Stimulated activated CD8-positive, alpha-beta memory T cell treated with anti-CD3 and anti-CD28 coated beads, Interleukin-15, amount 100 ng/mL, for 24 hours (primary cell): ENCODE measurements at places on chromosomes 5 and 9.

GRCh38 chr5:83145241-83145640, 67.9 kb downstream of the XRCC4 start:
- no peak for DNase-seq

GRCh38 chr5:16666883-16667398, 50.1 kb upstream of the RETREG1 start:
- no peak for DNase-seq

DNA sequence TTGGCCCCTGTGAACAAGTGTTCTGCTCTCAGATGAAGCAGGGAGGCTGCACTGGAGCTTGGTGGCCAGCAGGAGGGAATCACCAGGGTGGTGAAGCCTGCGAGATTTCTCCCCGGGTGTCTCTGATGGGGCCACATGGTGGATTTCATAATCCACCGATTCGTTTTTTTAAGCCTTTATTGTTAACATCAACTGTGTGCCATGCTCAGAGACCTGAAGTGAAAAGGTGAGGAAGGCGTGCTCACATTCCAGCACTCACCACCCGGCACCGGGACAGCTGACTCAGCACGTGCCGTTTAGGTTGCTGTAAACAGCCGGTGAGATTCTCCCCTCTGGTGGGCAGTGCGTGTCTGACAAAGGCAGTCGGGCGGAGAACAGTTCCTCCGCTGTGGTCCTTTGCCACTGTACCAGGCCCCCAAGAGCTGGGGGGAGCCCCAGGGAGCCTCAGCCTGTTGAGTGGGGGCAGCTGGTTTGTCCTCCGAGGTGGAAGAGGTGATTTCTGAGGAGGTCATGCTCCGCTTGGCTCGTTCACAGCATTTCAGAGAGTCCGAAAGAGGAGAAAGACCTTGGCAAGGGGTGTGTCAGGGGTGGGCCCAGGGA, 12.7 kb upstream of the AHRR start:
- DNase-seq: no peak

DNA sequence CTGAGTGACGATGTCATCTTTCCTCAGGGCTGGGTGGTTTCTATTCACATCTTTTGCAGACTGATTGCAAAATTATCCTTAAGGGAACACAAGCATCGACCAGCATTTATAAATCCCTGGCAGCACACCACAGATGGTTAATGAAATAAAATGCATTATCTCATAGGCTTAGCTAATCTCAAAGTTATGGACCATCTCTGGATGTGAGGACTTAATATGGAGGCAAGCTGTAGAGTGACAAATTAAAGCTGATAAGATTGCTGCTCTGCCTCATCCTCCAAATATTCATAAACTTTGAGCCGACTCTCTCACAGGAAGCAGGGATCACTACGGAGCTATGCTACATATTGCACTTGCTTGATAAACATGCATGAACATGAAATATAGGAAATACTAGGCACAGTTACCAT, 663.2 kb upstream of the RGMB start:
- DNase-seq: no peak

- no peak for DNase-seq
Observed at GRCh38 chr5:63648376-63648775, 313.9 kb downstream of the HTR1A start.

DNA sequence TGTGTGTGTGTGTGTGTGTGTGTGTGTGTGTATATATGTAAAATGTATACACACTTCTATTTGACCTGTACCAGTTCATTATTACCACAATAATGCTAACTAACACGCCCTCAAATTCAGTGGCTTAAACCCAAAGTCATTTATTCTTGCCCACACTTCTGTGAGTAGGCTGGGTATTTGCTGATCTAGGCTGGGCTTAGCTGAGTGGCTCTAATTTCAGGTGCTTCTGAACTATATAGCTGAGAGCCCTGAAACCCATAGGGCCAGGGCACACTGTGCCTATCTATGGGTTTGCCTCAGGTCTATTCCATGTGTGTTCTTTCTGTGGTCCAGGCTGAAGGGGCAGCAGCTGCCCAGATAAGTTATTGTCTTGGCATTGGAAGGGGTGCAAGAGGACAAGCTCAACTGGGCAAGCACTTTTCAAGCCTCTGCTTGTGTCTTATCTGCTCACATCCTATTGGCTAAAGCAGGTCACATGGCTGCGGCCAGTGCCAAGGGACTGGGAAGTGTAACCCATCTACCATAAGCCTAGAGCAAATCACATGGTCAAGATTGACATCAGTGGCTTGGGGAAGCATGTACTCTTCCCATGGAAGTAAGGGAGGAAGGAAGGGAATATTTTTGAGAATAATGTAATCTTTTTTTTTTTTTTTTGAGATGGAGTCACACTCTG, 139.9 kb downstream of the PALM2AKAP2 start:
- no peak for DNase-seq

DNA sequence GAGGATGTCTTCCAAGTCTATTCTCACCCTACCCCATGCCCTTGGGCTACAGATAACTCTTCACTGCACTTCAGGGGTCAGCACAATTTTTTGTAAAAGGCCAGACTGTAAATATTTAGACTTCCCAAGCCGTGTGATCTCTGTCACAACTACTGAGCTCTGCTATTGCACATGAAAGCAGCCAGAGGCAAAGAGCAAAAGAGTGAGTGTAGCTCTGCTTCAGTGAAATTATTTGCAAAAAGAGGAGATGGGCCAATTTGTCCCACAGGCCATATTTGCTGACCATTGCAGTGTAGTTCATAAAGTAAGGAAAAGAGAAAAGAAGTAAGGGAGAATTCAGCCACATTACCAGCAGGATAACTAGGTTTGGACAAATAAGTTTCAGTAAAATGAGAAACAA, 7.0 kb upstream of the MOCS2 start:
- DNase-seq: no peak

DNA sequence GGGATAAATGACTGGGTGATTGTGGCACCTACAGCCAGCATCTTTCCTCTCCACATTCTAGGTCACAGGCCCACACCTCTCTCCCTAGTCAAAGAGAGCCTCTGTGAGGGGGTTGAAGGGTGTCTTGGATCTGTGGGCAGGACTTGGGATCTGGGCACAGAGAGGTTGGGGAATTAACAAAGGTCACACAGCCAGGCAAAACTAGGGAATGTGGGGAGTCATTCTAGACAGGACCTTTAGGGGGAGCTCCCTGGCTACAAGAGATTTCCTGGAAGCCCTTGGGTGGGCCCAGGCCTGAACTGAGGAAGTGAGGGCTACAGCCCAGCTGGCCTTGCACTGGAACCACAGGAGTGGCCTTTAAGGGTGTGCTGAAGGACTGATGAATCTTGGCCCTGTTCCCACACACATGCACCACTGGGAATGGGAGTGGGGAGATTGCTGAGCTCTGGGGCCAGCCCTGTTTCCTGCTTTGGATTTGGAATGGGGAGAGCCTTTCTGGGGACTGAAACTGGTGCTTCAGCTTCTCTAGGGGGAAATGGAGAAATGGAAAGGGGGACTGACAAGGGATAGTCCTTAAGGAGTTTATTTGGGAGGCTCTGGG, 12.4 kb upstream of the CXXC5 start:
- DNase-seq: no peak
